ENCODE measurements at places on chromosomes 4 and X.

GRCh38 chr4:113468165-113469022 is 293.1 kb downstream of the CAMK2D start:
- no peak for DNase-seq

DNA sequence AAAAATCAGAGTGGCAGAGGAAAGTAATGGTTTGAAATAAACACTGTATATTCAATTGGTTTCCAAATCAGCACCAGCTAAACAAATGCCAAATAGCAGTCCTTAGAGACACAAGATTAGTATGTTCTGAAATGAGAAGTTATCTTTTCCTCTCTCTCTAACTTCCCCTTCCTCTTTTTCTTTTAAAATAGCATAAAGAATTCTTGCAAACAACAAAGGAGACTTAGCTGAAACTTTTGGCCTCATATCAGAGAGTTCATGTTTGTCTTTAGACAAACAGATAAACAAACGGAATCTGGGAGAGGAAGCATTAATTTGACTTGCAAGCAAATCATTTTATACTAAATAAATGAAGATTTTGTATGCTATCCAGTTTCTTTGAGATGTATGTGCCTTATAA is 399.0 kb downstream of the GBA3 start:
- no peak for DNase-seq

DNA sequence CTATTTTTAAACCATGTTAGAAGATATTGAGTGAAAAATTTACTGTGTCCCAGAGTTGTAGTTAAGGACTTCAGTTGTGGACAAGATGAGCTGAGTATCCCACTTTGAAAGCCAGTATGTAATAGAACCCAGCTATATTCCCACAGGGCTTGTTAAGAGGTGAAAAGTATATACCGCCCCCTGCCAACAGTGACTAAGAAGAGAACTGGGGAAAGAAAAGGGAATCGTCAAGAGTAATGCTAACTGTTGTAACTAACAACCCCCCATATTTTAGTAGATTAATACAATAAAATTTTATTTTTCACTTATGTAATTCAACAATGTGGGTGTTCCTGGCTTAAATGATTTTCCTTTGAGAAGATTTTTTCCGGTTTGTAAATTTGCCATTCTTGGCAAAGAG is 250.4 kb upstream of the GIMD1 start:
- DNase-seq = no peak

DNA sequence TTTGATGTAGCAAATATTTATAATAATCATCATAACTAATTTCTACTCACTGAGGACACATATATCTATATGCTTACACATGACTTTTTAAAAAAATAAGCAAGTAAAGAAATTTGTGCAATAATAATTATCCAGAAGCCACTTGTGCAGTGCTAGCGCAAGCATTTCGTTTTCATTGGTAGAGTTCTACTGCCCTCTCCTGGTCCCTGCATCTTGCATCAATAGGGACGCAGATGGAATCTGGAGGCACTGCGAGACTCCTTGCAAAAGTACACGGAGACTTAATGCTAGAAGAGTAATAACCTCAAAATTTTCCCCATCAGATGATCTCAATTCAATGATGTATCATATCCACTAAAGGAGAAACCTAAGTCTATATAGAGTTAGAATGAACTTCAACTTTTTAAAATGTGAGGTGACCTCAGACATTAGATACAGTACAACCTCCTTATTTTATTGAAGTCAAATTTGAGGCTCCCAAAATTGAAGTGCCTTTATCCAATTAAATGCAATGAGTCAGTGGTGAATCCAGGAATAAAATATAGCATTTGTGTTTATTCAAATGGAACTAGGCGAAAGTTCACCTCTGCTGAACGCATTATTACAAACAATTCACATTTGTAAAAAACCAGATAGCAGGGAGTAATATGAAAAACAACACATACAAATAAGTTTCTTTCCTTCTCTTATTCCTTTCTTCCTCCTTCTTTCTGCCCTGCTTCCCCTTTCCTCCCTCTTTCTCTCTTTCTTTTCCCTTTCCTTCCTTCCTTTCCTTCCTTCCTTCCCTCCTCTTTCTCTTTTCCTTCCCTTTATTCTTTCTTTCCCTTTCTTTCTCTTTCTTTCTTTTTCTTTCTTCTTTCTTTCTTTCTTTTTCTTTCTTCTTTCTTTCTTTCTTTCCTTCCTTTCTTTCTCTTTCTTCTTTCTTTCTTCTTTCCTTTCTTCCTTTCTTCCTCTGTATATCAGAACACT is 450.0 kb downstream of the ANKRD50 start:
- peak; percentile 59 for DNase-seq

DNA sequence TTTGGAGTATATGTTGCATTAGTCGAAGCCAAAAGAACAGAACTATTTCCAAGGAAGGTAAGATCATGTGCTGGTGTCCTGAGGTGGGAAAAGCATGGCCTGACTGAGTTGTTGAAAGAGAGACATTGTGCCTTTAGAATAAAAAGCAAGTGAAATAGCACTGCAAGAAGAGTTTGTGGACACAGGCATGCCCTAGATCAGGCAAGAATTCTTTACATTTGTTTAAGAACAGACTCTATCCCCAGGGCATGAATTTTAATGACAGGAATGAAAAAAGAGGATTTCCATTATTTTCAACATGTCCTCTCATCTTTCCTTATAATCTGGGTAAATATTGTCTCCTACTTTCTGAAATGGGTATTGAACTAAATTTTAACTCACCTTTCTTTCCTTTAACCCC is 516.2 kb upstream of the GALNT7 start:
- DNase-seq = no peak

DNA sequence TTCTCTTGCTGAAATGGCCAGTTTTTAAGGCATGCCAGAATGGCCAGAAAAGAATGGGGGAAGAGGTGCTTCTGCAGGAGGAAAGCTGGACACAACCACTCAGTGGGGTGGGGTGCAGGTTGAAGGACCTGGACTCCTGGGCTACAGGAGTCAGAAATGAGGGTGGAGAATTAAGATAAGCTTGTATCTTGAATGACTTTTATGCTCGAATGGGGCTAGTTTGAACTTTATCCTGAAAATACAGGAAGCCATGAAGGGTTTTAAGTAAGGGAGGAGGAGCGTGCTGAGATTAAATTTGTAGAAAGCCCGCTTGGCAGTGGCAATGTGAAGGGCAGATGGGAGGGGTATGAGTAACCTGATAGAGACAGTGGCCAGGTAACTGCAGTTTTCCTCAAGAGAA is 66.5 kb downstream of the ELOVL6 start:
- no peak for DNase-seq

Measured in mesothelial cell of epicardium (in vitro differentiated cells).